Diencephalon (tissue), 1 donor: ENCODE measurements at places on chromosomes 5 and 9. TPM values are rescaled to one million over a fixed set of nuclear protein-coding genes. Genes with fewer than 3 reads are reported as not detected.

PTPN3 gene
- total RNA-seq, result 23.5 TPM

RANBP3L gene
- 15.5 TPM for total RNA-seq

LAMC3 gene
- 3.7 TPM for total RNA-seq

ESM1 gene
- 2.3 TPM for total RNA-seq

EIF4E1B gene
- 0.46 TPM for total RNA-seq

OR1J2 gene
- not detected for total RNA-seq

CAMK4 gene
- 95.0 TPM for total RNA-seq

ANKRD20A1 gene
- 19.4 TPM for total RNA-seq

GRXCR2 gene
- total RNA-seq, result not detected
